ENCODE measurements at places on chromosomes 5 and 9.

- no peak for DNase-seq
Observed at GRCh38 chr9:38092200-38092524, 23.1 kb upstream of the SHB start.

- peak; percentile 29 for DNase-seq
Observed at GRCh38 chr9:134477927-134478326, 151.7 kb downstream of the RXRA start.

GRCh38 chr9:104082168-104082567, 11.9 kb upstream of the SMC2 start:
- no peak for DNase-seq

- DNase-seq: peak; percentile 87
Observed at GRCh38 chr5:141492168-141492885, 3.4 kb downstream of the PCDHGC5 start.

DNA sequence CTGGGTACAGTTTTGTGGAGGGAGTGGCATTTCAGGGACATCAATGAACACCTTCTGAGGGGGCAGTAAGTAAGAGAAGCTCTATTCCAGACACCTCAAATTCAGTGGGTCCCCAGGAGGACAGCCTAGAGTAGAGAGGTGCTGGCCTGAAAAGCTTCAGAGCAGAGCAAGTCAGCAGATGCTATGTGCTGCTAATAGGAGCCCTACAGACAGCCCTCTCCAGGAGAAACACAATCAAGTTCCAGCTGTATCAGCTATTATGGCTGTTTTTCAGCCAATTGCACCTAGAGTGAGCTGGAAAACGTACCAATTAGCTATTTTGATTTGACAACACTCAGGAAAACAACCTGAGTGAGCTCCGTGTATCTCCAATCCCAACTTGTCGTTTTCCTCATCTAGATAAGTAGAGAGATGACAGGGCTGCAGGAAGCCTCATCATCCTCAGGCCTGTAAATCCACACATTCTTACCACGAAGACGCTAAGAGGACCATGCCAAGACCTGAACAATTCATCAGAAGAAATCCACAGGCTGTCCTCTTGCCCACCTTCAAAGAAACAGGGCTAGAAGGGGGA, 104.9 kb downstream of the PIK3R1 start:
- no peak for DNase-seq

GRCh38 chr5:169805527-169805934, 168.5 kb downstream of the DOCK2 start:
- DNase-seq: no peak

DNA sequence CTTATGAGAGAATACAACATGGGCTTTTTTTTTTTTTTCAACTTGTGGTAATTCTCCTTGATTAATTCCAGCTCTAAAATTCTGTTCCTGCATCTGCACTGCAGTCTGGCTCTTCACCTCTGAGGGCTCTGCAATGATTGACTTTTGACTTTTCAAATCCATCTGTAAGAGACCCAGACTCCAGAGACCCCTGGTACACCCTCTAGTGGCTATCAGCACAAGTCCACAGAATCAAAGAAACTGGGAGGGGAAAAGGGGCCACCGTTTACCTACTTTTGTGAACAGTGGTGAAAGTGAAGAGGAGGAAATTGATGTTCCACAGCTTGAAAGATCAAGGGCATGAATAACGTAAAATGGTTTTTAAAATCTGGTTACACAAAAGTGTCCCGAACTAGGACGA, 151.6 kb downstream of the SLIT3 start:
- DNase-seq: no peak

GRCh38 chr9:85040821-85041465, 371.4 kb downstream of the NTRK2 start:
- no peak for DNase-seq

DNA sequence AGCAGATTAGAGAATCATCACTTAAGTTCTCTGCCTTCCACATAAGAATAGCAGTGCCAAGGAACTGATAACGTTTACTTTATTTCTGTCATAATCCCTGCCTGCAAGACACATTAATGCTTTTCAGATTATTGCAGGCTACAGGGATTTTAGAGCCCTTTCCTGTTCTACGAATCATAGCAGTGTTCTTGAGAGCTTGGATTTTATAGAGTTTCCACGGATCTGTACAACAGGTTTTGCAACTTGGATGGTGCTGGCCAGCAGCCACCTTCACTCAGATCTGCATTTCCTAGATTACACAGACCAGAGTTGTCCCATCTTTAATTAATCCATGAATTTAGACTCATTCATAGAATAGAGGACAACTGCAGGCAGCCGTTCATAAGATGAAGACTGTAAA, 38.1 kb downstream of the SLC12A2 start:
- peak; percentile 22 for DNase-seq

- DNase-seq: no peak
Observed at GRCh38 chr9:27565696-27566095, 7.6 kb downstream of the C9orf72 start.

DNA sequence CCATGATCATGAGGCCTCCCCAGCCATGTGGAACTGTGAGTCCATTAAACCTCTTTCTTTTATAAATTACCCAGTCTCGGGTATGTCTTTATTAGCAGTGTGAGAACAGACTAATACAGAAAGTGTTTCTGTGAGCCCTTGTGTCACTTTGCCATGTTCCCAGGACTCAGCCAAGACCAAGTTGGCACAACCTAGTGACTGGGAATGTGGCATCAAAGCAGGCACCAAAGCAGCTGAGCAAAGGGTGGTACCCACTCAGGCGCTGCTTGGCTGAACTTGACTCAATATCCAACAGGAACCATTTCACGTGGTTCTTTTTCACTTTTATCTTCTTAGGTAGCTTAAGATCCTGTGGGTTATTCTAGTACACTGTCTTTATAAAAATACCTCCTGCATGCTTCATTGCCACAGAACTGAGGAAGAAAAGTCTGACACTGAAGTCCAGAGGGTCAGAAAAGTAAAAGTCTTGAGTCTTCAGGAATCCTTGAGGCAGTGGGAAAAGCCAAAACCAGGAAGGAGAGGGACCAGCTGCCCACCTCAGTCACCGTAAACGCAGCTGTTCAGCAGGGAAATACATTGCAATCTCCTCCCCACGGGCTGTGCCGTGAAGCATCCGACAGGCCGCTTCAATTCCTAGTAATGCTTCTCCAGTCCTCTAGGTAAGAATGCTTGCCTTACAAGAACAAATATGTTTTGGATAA, 90.5 kb upstream of the RETREG1 start:
- no peak for DNase-seq

DNA sequence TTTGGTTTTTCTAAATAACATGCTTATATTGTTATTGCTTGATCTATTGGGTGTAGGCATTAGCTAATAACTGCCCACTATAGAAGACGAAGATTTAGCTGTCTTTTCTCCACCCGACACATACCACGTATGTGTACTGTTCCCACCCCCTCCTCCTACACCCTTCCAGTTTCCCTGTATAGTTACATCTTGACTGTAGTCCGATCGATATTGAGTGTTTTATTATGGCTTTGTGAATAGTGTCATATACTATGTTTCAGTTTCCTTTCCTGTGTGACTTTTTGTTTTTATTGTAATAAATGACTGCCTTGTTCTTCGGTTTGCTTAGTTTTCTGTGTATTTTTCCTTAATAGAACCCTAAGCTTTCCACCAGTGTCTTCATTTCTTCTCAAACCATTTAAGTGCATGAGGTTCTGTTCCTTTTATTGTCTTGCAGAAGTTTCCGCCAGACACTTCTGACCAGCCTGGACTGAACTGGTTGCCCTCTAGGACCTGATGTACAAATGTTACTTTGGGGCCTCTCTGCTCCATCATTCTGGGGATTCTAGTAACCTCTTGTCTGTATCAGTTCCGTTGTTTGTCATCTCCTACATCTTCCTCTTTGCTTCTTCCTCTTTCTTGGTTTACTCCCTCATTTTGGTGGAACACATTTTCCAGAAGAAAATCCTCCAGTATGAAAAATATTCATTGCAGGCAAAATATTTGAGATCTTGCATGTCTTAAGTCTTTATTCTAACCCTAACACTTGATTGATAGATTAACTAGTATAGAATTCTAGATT, 61.8 kb downstream of the PRKACG start:
- DNase-seq: no peak

DNA sequence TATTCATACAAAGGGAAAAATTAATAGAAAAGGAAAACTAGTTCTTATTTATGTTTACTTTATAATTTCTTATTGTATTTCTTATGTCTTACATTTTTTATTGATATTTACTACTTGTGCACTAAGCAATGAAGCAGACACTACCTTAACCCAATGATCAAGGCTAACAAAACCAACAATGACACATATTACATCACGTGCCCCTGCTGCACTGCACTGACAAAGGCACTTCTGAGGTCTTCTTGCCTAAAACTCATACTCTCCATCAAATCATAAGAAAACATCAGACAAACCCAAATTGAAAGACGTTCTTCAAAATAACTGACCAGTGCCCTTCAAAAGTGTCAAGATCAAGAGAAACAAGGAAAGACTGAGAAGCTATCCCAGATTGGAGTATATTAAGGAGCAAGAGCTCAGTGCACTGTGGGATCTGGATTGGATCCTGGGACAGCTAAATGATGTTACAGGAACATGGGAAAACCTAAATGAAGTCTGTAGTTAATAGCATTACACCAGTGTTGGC, 230.9 kb downstream of the AUH start:
- no peak for DNase-seq

DNA sequence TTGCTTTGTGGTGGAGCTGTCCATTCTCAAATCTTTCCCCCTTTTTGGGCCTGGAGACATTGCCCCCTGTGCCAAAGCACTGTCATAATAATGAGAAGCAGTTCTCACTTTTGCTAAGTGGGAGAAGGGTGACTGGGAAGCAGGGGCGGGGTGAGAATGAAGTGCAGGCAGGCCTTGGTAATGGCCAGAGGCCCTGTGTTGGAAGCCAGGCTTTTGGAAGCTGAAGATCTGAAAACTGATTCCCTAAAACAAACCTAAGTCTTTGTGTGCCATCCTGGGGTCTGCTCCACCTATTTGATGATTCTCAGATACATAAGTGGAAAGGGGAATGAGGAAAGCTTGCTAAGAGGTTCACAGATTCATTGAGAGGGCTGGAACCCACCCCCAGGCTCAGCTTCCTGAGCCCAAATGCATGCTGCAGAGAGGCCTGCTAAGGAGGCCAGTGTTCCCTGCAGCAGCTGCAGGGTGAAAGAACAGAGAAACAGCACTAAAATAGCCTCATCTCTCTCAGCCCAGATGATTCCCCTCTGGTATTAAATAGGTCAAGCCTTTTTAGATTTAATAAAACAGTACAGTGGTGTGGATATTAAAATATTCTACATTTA, 75.0 kb downstream of the NSG2 start:
- DNase-seq: no peak

DNA sequence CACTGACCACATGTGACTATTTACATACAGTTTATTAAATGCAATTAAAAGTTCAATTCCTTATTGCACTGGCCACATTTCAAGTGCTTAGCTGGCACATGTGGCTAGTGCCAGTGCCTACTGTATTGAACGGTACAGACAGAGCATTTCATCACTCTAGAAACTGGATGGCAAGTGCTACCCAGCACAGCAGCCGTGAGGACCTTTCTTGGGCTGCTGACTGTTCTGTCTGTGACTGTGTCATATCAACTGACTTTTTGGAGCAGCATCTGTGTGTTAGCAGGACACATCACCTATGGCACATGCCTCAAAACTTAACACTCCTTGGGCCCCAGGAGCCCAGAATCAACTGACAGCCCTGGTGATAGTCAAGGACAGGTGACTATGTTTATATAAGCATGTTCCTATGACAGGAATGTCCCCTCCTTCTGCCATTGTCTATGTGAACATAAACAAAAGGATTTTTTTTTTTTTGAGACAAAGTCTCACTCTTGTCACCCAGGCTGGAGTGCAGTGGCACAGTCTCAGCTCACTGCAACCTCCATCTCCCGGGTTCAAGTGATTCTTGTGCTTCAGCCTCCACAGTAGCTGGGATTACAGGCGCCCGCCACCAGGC, 8.9 kb downstream of the IRF1 start:
- no peak for DNase-seq

- no peak for DNase-seq
Observed at GRCh38 chr5:74290634-74291241, 349.8 kb downstream of the ENC1 start.

GRCh38 chr5:107458322-107458721, 212.4 kb downstream of the EFNA5 start:
- no peak for DNase-seq

DNA sequence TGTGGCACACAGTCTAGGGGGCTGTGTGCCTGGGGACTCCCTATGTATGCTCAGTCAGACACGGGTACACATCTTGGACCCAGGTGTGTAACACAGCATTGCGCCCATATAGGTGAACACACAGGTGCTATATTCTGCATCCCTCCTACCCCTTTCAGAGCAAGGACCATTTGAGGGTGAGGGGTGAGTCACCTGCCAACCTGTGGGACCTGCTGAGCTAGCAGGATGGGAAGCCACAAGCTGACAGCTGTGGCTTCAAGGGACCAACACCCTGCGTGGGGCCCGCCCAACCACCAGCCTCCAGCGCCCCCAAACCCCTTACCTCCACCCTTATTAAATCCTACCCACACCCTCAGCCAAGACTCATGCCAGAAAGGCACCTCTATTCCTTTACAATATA, 14.6 kb upstream of the AQP7 start:
- no peak for DNase-seq

DNA sequence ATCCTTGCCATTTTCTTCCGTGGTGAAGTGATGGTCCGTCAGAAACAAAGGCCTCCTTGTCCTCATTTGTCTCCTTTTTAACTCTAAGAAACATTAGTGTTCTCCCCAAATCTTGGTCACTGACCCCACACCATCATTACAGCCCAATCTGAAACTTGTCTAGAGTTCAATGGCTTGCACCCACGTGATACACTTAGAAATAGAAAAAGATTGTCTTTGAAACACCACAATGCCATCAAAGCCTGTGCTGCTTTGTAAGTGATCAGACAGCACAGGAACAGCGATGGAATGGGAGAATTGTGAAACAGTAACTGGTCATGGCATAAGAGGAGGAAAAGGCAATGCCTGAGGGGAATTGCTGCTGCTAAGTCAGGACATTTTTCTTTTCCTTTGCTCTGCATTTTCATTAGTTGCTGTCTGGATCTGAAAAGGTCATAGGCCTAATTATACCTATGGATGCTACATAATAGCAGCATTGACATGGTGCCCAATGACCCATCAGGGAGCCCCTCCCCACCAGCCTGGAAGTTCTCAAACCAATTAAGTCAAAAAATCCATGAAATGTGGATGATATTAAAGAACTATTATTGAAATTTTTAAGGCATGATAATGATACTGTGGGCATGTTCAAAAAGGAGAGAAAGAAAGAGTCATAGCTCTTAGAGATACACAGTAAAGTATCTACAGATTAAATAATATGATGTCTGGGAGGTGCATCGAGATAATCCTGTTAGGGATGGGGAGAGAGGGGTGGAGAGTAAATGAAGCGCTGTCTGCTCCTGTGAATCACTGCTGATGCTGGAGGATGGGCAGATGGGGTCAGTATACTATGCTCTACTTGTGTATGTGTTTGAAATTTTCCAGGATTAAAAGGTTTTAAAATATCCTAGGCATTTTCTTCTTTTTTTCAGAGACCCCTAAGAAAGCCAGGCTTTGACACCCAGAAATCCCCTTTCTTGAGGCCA, 83.6 kb downstream of the ENC1 start:
- no peak for DNase-seq

- DNase-seq: no peak
Observed at GRCh38 chr5:108753877-108754276, 6.2 kb downstream of the FER start.

All from upper lobe of left lung (tissue), 6 donors.